ENCODE measurements at places on chromosomes 13 and 19. TPM values are rescaled to one million over a fixed set of nuclear protein-coding genes. Genes with fewer than 3 reads are reported as not detected.

OR7D2 gene
- total RNA-seq, result not detected

CEACAM4 gene
- not detected for total RNA-seq

PTGER1 gene
- total RNA-seq, result not detected

DNAJC15 gene
- total RNA-seq, result 3.4 TPM

POLR1G gene
- 15.2 TPM for total RNA-seq

IL17D gene
- 2.2 TPM for total RNA-seq

ZNF790 gene
- 0.57 TPM for total RNA-seq

SULT2A1 gene
- not detected for total RNA-seq

B3GNT3 gene
- not detected for total RNA-seq

ICAM5 gene
- 0.53 TPM for total RNA-seq

CGB7 gene
- total RNA-seq, result 0.43 TPM

ALOX5AP gene
- total RNA-seq, result not detected

CYP4F3 gene
- 3.3 TPM for total RNA-seq

HMG20B gene
- 224 TPM for total RNA-seq

ZNF765 gene
- 26.9 TPM for total RNA-seq

LRRC4B gene
- 12.3 TPM for total RNA-seq

ALDH16A1 gene
- 41.6 TPM for total RNA-seq

PROZ gene
- total RNA-seq, result not detected

KLHL1 gene
- not detected for total RNA-seq

PALM gene
- 42.9 TPM for total RNA-seq

FLT1 gene
- total RNA-seq, result 7.5 TPM

LGALS4 gene
- total RNA-seq, result not detected

CPT1C gene
- total RNA-seq, result 0.53 TPM

LILRB5 gene
- not detected for total RNA-seq

SHISA2 gene
- not detected for total RNA-seq

TEX26 gene
- total RNA-seq, result not detected

PSG11 gene
- 0.17 TPM for total RNA-seq

SPATA13 gene
- total RNA-seq, result 4.8 TPM

OSCAR gene
- total RNA-seq, result 0.41 TPM

TEX29 gene
- total RNA-seq, result not detected

ZNF835 gene
- not detected for total RNA-seq

ZNF439 gene
- 0.14 TPM for total RNA-seq

ZNF550 gene
- 5.0 TPM for total RNA-seq

ZNF471 gene
- 2.8 TPM for total RNA-seq

NCAN gene
- total RNA-seq, result not detected

PLPPR3 gene
- 12.7 TPM for total RNA-seq

ATP4B gene
- not detected for total RNA-seq

CAPN12 gene
- not detected for total RNA-seq

ZNF541 gene
- total RNA-seq, result not detected

SBSN gene
- total RNA-seq, result not detected
